ENCODE measurements at places on chromosomes 16 and 17.

DNA sequence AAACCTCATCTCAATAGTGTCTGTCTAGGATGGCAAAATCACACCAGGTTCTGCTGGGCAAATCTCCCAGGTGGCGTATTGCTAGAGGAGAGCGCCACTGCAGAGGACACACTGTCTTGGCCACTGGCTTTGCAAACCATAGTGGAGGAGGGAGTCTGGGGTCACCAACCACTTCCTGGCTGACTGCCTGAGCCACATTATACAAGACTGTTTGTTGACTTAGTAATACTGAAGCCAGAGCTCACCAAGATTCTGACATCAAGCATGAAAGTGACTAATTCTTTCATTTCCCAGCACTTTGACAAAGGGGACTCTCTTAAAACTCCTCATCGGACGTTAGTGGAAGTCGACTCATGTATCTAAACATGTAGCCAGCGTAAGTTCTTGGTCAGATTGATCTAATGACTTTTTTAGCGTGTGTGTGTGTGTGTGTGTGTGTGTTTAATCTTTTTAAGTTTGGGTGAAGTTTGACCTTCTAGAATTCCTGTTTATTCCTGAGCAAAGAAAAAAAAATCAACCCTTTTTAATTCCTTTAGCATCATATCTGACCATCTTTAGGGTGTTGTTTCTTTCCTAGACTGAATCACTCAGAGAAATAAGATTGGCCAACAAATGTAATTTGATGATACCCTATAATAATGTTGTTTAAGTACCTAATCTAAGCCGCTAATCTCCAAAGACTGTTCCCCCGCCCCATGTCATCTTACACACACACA lies 13.7 kb downstream of the PITPNC1 start:
- peak; percentile 99 for DNase-seq

- DNase-seq, result no peak
Observed at GRCh38 chr16:17244872-17245551, 225.7 kb downstream of the XYLT1 start.

DNA sequence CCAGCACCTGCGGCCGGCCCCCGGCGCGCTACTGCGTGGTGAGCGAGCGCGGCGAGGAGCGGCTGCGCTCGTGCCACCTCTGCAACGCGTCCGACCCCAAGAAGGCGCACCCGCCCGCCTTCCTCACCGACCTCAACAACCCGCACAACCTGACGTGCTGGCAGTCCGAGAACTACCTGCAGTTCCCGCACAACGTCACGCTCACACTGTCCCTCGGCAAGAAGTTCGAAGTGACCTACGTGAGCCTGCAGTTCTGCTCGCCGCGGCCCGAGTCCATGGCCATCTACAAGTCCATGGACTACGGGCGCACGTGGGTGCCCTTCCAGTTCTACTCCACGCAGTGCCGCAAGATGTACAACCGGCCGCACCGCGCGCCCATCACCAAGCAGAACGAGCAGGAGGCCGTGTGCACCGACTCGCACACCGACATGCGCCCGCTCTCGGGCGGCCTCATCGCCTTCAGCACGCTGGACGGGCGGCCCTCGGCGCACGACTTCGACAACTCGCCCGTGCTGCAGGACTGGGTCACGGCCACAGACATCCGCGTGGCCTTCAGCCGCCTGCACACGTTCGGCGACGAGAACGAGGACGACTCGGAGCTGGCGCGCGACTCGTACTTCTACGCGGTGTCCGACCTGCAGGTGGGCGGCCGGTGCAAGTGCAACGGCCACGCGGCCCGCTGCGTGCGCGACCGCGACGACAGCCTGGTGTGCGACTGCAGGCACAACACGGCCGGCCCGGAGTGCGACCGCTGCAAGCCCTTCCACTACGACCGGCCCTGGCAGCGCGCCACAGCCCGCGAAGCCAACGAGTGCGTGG lies 1.5 kb downstream of the NTN1 start:
- no peak for DNase-seq

GRCh38 chr17:2111691-2112090 lies 56.8 kb downstream of the HIC1 start:
- DNase-seq, result peak; percentile 88

DNA sequence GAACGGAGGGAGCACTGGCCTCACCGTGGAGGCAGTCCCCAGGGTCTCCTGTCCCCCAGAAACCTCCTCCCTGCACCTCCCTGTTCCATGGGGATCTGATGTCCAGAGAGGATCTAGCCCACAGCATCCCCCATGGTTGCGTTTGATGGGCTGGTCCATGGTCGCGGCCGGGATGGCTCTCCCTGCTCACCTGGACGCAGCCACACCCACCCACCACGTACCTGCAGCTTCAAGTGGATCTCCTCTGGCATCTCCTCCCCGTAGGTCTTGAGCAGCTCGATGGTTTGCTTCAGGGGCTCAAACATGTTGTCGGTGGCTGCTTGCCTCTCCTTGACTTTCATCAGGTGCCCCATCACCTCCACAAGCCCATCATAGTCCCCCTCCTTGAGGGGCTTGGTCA lies 47.9 kb downstream of the DNAH17 start:
- no peak for DNase-seq

DNA sequence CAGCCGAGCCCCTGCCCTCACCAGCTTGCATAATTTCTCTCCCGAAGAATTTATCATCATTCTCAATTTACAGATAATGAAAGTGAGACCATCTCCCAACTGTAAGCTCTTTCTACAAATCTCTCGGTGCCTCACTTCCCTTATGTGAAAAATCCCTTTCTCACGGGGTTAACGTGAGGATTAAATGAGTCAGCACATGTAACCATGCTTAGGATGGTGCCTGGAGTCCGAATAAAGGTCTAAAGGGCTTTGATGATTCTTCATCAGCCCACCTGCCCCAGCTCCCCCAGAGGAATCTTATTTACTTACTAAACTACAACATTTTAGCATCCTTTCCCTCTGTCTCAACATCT lies 24.8 kb upstream of the PIK3R6 start:
- no peak for DNase-seq

DNA sequence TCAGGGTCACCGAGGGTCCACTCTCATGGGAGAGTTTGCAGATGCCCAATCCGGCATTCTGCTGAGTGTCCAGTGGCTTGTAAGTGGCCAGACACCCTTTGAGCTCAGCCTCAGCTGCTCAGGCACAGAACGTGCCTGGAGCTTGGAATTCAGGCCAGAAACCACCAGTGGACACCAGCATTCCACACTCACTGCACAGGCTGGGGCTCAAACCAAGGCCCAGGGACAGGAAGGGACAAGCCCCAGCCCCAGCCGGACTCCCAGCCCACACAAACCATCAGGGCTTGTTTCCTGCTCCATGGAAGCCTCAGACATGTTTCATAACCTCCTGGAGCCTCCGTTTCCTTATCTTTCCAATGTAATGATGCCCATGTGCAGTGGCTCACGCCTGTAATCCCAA lies 5.0 kb upstream of the NPRL3 start:
- no peak for DNase-seq

DNA sequence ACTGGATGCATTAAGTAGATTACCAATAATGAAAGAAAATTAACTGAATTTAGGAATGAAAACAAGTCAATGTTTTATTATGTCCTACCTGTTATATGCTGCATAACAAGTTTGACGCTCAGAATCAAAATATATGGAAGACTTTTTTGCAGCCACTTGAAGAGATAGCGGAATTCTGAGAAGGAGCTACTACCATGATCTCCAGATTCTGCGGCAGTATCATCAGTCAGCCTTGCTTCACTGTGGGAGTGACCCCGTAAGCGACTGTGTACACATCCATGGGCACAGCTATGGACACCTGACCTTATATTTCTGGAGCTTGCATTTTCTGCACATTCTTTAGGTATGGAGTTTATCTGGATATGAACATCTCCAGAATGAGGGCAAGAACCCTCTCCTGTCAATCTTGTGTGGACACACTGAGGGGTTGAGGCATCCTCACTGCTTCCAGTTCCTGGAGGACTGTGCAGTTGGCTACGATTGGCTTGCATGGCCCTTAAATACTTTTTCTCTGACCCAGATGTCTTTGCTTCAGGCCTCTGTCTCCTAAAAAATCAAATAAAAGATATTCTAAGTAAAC lies 1.7 kb downstream of the RNFT1 start:
- no peak for DNase-seq

DNA sequence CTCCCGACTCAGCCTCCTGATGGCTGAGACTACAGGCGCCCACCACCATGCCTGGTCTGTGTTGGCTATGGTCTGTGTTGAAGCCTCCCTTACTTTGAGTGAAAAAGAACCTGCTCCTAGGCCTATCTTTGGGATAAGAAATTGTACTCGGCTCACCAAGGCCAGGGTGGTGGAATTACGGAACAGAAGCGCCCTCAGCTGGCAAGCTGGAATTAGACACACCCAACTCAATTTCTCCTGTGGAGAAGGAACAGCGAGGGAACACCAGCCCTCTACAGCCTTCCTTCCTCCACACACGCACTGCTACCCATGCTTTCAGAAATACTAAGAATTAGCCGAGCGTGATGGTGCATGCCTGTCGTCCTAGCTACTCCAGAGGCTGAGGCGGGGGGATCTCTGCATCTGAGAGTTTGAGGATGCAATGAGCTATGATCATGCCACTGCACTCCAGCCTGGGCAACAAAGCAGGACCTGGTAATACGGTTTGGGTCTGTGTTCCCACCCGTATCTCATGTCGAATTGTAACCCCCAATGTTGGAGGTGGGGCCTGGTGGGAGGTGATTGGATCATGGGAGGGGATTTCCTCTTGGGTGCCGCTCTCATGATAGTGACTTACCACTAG lies 40.1 kb upstream of the RBBP6 start:
- peak; percentile 56 for DNase-seq

GRCh38 chr17:77830816-77831473 lies 127.6 kb upstream of the TNRC6C start:
- no peak for DNase-seq

- DNase-seq, result no peak
Observed at GRCh38 chr17:44854192-44854591, 6.5 kb downstream of the HIGD1B start.

- no peak for DNase-seq
Observed at GRCh38 chr17:72937707-72938106, 154.8 kb downstream of the SLC39A11 start.

GRCh38 chr17:55171634-55172328 lies 93.0 kb upstream of the HLF start:
- no peak for DNase-seq

DNA sequence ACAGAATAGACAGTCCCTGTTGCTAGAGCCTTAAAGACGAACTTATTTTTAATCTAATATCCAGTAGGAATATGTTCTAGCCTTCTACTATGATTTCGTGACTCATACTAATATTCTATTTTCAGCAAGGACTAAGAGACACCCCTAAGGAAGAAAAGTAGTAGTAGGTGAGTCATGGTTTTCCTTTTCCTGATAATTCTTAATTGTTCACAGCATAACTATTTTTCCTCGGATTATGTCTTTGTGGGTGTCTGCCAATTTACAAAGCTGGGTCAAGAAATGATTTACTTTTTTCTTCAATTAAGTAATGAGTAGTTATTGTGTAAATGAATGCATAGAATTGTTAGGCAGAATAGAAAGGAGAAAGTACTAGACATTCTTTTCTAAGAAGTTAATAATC lies 292.2 kb downstream of the TOX3 start:
- no peak for DNase-seq

All from PC-3 (cell line).